Activated CD4-positive, alpha-beta T cell treated with anti-CD3 and anti-CD28 coated beads, Interleukin-2, amount 10 ng/mL, durations not matched to agents 7 days and 5 days (primary cell): ENCODE measurements at places on chromosomes 7 and 10.

- no peak for DNase-seq
These were observed 48.6 kb upstream of the MKI67 start for GRCh38 chr10:128174581-128175559.

DNA sequence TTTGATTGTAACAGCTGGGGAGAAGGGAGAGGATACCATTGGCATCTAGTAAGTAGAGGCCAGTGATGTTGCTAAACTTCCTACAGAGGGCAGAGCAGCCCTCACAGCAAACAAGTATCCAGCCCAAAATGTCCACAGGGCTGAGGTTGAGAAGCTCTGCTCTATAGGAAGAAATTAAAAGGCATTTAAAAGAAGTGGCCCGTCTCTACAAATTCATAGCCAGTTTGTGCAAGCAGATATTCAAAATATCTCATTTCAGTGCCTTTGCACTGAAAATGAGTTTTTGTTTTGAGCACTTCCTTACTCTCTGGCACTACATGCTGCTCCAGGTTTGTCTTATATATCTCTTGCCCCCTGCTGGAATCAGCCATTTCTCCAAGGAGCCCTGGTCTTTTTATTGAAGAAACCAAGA, 330.0 kb downstream of the BBS9 start:
- DNase-seq, result no peak

DNA sequence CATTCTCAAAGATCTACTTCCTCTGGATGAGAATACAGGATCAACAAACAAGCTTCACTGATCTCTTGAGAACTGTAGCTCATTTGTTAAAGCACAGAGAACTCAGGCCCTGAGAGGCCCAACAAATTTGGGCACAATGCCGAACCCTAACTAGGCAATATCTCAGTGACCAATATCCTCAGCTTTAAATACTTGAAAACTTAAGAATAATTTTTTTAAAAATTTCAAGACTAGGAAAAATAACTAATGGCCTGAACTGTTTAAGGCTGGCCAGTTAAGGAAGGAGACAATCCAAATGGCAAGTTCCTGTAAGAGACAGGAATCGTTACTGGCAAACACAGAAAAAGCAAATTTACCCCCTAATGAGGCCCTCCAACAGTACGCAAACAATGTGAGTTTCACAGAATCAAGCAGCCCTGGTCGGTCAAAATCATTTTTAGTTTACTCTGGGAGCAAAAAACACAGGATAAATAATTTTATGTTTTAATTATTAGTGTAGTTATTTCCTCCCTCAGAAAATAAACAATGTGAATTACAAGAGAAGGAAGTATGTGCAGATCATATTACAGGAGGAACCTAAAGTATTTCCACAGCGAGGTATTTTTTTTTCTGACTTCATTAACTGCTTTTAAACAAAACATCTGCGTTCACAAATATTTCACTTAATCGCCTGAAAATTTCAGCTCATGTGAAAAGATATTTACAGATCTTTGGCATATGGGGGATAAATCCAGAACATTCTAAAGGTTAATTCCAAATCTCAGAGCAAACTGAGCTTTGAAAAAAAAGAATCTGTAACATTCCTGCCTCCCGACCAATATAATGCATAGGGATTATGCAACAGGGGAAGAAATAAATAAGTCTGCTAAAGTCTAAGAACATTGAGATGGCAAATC, 39.5 kb downstream of the NT5C2 start:
- no peak for DNase-seq

- DNase-seq, result no peak
These were observed 53.7 kb downstream of the SLC39A12 start for GRCh38 chr10:18005445-18005780.

DNA sequence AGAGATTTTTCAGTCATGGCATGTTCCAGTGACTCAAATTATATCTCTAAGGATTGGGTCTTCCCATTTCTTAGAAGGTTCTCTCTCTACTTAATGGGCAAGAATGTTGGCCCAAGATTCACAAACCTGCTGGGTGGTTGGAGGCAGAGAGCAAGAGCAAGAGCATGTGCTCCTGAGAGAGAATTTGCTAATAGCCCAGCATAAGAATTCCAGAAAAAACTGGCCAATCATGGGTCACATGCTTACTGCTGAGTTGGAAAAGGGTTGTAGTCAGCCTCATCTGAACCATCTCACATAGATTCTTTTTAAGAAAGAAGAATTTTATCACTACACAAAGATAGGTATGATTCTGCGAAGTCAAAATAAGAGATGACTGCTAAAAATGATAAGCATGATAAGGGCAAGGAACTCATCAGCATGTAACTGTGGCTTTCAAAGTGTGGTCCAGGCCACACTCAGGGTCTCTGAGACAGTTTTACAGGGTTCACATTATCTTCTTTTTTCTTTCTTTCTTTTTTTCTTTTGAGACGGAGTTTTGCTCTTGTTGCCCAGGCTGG, 8.2 kb upstream of the VCL start:
- DNase-seq, result no peak

DNA sequence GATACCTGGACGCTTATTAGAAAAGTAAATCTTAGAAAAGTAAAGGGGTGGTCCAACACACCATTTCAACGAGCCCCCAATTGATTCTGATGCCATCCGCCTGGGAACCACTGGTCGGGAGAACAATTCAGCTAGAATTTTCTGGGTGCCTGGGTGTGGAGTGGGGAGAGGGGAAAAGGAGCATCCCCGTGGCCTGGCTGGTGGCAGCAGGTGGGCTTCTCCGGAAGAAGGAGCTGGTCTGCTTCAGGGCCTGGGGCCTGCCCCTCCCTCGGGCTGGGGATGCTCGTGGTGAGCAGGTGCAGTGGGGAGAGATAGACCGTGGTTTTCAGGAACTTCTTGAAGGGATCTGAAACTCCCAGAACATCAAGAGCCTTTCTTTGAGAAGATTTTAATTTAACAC, 39.9 kb upstream of the DUSP5 start:
- DNase-seq, result no peak
